ENCODE measurements at places on chromosomes 16 and 17. TPM values are rescaled to one million over a fixed set of nuclear protein-coding genes. Genes with fewer than 3 reads are reported as not detected.

DNA sequence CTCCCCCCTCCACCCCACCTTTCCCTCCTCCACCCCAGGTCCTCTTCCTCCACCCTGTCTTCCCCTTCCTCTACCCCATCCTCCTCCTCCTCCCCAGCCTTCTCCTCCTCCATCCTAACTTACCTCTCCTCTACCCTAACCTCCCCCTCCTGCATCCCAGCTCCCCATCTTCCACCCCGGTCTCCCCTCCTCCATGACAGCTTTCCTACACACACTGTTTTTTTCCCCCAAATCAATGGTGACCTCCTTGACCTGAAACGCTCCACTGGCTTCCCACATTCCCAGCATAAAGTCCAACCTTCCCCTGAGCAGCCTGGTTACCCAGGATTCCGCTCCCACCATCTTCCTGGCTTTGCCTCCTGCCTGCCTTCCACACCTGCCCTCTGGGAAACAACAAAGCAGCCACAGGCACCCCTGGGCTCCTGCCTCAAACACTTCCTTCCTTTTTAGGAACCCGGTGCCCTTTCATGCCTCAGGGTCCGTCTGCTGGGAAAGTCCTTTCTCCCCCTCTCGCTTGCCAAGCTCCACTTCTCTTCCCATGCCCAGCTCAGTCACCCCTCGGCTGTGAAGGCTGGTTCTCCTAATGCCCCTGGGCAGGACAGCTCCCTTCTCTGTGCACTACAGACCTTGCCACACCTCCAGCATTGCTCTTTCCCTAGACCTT, 2.1 kb downstream of the RGS9 start:
- no peak for DNase-seq

- no peak for DNase-seq
These were observed 99.8 kb downstream of the PITPNC1 start for GRCh38 chr17:67476787-67477335.

Gene CLDN7
- total RNA-seq, result 20.5 TPM

Gene MLST8
- 16.9 TPM for total RNA-seq

GRCh38 chr17:65857718-65858117, 296.3 kb upstream of the AXIN2 start:
- no peak for DNase-seq

- peak; percentile 78 for DNase-seq
These were observed 31.9 kb downstream of the CMC2 start for GRCh38 chr16:80974649-80975376.

- no peak for DNase-seq
These were observed 120.3 kb upstream of the CRHR1 start for GRCh38 chr17:45663772-45664171.

DNA sequence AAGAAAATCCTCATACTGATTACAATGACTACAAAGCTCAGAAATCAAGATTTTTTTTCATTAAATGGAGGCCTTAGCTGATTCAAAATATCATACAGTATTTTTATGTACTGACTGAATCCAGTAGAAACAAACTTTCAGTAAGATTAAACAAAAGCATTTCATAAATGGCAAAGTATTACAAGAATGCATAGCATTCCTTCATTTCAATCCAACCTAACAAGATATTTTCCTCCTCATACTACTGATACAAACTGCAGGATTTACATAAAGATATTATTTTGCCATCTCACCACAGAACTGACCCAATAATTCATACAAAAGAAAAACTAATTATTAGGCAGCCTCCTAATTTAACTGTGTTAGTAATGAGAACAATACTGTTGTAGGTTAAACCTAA, 6.2 kb upstream of the KANSL1 start:
- DNase-seq, result no peak

DNA sequence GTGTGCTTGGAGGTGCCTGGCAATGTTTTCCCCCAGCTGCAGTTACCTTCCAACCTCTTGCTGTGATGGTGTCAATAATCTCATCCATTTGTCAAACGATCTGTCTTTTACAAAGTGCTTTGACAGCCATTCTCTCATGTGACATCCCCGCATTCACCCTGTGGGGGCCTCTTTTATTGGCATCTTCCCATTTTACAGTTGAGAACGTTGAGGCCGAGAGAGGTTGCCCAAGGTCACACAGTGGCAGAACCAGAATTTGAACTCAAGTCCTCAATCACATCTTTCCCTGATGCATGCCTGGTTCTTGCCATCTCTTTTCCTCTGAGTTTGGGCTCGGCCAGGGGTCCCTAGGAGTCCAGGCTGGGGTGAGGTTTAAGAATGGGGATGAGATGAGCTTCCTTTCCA, 1.5 kb downstream of the TAOK2 start:
- DNase-seq, result no peak

Gene HIC1
- total RNA-seq, result 9.9 TPM
